Uterus (tissue), 4 donors: ENCODE measurements at places on chromosomes 2 and 18.

DNA sequence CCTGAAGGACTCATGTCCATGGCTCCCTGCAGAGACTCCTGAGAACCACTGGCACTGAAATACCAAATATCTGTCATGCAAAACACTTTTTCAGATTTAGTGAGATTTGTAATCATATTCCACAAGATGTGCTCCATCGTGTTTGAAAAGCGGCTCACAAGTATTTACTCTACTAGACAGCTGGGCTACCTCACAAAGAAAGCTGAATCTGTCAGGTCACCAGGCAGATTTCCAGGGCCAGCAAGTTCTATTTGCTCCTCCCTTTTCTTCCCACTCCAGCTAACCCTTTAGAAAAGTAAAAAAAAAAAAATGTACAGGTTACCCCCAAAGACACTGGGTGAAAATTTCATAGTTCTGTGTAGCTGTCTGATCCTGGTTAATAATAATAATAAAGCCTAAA is 22.9 kb downstream of the WIPF1 start:
- peaks cover 3% of the 10 kb centered on the region for H3K4me1 ChIP-seq
- DNase-seq, result peak; percentile 52
- no peaks in the 10 kb centered on the region for H3K36me3 ChIP-seq
- H3K27ac ChIP-seq, result peak overlapping the region; percentile 11
- H3K4me3 ChIP-seq, result no peak overlapping the region

GRCh38 chr2:217434180-217434975 is 568.4 kb downstream of the TNS1 start:
- DNase-seq, result peak; percentile 95
- H3K4me3 ChIP-seq, result no peak overlapping the region
- H3K27ac ChIP-seq, result peak overlapping the region; percentile 86
- H3K36me3 ChIP-seq, result no peaks in the 10 kb centered on the region

DNA sequence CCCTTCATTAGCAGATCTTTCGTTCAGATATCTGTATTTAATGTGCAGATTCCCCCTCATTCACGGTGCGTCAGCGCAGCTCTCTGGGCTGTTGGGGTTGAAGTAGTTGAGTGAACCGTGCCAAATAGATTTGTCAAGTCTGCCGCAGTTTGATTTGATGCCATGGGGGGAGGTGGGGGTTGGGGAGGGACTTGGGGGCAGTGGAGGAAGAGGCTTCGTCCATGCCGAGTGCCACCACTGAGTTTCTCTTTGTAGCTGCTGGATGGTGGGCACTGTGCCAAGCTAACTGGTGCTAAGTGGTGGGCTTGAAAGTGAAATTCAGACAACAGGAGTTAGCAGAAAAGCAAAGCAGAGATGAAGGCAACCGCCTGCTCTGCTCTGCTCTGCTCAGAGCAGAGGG is 47.9 kb downstream of the NRP2 start:
- no peaks in the 10 kb centered on the region for H3K27me3 ChIP-seq
- no peak for DNase-seq
- H3K36me3 ChIP-seq, result no peaks in the 10 kb centered on the region

GRCh38 chr2:64637000-64637635 is 16.6 kb downstream of the SERTAD2 start:
- H3K27ac ChIP-seq, result no peak overlapping the region
- no peak for DNase-seq
- no peaks in the 10 kb centered on the region for H3K27me3 ChIP-seq
- H3K36me3 ChIP-seq, result no peaks in the 10 kb centered on the region
- H3K4me1 ChIP-seq, result peaks cover 6% of the 10 kb centered on the region
- H3K4me3 ChIP-seq, result no peak overlapping the region

DNA sequence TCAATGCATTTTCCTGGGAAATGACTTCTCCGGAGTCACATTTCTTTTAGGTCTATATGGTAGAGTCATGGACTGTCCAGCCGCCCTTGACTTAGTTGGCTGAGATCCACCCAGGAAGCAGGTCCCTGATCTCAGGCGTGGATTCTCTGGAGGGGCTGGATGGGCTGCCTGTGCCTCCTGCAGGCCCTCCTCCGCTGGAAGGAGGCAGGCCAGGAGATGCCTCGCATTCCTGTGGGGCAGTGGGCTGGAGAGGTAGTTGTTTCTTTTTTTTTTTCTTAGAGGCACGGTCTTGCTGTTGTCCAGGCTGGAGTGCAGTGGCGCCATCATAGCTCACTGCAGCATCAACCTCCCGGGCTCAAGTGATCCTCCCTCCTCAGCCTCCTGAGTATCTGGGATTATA is 129.0 kb upstream of the MYCN start:
- no peaks in the 10 kb centered on the region for H3K27me3 ChIP-seq
- H3K36me3 ChIP-seq, result no peaks in the 10 kb centered on the region
- H3K27ac ChIP-seq, result no peak overlapping the region
- DNase-seq, result no peak
- H3K4me3 ChIP-seq, result no peak overlapping the region

DNA sequence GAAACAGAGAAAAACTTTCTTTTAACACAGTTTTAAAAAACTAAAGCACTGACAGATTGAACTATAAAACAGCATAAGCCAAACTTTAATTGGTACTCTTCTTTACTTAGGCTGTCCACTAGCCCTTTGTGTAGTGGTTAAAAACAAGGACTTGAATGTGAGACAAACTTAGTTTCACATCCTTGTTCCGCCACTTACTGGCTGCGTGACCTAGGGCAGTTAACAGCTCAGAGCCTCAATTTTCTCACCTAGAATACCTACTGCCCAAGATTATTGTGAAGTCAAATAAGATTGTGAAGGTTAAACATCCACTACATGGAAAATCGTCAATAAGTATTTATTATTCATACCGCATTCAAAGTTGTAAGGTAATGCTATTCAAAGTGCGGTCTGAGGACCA is 2.0 kb downstream of the WDR35 start:
- no peaks in the 10 kb centered on the region for H3K36me3 ChIP-seq
- DNase-seq, result no peak
- no peaks in the 10 kb centered on the region for H3K27me3 ChIP-seq

- no peaks in the 10 kb centered on the region for H3K27me3 ChIP-seq
- H3K36me3 ChIP-seq, result no peaks in the 10 kb centered on the region
Measured at GRCh38 chr2:199302851-199303250, 154.9 kb downstream of the SATB2 start.
